NCI-H226 (cell line): ENCODE measurements at places on chromosomes 7 and 10.

DNA sequence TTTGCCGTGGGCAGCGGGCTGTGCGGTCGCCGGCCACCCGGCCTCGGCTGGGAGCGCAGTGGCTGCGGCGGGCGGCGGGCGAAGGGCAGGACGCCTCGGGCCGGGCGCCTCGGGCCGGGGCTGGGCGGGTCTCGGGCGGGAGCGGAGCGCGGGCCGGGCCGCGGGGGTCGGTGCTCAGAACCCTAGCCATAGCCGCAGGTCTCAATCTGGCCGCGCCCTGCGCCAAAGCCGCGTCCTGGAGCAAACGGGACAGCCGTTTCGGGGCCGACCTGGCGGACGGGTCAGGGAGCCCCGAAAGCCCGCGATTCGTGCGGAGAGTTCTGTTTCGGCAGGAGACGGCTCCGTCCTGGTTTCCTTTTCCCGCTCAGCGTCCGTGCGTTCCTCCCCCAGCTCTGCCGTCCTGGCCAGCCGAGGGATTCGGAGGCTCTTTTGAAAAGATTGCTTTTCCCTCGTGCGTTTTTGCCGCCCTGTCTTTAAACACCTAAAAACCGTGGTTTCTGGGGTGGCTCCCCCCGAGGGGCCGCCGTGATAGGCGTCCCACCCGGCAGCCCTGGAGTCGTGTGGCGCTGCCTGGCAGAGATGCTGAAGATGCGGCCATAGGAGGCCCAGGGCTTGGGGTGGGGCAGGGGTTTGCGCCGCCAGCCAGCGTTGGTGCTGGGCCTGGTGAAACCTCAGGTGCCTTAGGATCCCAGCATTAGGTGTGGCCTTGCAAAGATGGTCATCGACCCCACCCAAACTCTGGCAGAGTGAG, 727 bp downstream of the RET start:
- no peak for DNase-seq

DNA sequence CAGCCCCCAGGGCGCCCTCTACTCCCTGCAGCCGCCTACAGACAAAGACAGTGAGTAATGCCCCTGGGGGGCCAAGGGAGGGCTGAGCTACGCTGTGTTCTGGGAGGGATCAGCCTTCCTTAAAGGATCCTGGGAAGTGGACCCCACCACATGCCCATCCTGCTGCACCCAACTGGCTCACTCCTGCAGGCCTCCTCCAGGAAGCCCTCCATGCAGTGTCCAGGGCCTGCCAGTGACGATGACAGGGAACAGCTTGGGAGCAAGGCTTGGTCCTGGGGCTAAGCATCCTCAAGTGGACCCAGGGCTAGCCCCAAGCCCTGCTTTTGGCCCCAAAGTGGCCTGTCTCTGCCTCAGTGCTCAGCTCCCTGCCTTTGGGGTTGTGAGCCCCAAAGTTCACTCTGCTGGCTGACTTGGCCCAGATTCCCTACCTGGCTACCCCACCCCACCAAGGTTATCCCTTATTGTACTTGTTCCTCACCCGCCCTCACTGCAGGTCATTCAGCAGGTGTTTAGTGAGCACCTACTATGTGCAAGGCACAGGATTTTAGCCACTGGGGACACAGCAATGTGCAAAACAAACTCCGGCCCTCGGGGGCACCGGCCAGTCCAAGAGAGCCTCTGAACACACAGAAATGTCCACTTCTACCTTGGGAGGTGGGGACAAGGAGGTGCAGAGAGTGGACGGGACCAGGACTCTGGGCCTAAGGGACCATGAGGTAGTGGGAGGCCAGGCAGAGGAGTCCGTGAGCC, 83.5 kb downstream of the MYL10 start:
- no peak for DNase-seq

DNA sequence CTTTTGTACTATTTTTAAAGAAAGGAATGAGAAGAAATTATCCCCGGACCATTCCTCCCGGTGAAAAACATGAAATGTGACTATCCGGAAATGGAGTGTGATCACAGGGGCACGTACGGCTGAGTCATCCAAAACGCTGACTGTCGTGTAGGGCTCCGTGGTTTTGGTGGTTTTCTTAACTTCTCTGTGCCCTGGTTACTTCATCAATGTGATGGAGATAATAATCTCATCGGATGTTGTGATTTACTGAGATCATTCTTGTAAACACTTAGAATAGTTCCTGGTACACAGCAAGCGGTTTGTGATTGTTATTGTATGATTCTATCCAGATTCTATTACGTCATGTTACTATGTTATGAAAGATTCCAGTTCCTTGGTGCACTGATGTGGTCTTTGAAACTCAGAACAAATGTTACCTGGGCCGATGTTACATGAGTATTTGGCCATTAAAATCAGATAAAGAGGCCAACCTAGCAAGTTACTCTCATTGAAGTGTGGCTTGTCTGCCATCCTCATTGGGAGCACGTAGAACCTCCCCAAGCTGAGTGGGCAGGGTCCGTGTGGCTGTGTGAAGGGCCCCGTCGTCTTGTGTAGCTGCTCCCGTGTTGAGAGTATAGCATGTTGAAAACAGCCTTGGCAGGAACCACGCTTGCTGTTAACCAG, 99.5 kb downstream of the CAMK1D start:
- DNase-seq: peak; percentile 82

GRCh38 chr10:122051609-122052385, 62.8 kb downstream of the TACC2 start:
- peak; percentile 33 for DNase-seq

DNA sequence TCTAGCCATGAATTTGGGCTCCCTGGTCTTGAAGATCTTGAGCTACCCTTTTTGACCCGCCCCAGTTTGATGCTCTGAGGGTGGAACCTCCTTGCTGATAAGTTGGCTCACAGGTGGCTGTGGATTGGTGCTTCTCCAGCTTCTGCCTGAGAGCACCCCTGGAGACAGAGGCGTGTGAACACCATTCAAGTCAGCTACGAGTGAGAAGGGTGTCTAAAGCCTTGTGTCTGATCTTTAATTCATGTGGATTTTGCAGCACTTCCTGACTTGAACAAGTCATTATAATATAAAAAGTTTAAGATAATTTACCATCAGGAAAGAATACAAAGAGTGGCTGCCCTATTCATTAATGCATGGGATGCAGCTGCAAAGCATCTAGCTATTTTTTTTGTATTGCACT, 37.7 kb upstream of the GOLGA7B start:
- DNase-seq: no peak

DNA sequence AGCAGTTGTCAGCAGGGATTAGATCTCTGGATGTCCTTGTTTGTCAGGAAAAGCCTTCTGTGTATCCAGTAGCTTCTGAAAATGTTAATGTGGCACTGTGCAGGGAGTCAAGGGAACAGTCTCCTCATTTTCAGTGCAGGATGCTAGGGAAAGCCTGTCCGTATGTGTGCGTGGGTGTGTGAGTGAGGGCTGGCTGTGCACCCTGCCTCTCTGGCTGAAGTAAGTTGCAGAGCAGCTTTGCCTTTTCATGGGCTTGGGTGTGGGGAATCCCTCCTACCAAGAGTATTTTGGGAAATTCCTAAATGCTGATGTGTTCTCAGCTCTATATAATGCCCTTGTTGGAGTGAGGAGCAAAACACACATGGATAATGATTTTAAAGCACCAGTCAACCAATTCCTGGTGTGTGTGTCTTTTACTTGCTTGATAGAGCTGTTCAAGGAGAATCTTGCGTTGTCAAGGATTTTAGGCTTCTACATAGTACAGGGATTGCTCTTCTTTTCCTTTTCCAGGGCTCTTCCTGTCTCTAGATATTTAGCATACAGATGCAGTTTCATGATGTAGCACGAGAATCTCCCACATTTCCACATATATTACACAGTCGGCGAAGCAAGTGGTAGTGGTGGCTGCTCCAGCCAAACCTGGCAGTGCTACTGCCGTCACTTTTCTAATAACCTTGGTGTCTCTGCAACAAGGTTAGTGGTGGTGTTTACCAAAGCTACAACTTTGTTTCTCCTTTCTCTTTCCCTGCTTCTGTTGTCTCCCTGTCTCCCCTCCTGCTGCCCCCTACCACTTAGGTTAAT, 92.8 kb downstream of the MCU start:
- peak; percentile 95 for DNase-seq

GRCh38 chr7:81449105-81449504, 320.7 kb downstream of the HGF start:
- no peak for DNase-seq

DNA sequence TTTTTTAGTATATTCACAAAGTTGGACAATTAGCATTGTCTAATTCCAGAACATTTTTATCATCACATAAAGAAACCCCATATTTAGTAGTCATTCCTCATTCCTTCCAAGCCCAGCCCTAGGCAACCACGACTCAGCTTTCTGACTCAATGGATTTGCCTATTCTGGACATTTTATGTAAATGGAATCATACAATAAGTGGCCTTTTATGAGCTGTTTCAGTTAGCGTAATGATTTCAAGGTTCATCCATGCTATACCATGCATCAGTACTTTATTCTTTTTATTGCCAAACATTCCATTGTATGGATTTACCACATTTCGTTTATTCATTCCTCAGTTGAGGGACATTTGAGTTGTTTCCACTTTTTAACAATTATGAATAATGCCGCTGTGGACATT, 249.2 kb downstream of the DYNC1I1 start:
- DNase-seq: no peak
